NCI-H524 (cell line): ENCODE measurements at places on chromosomes 11 and 22.

- DNase-seq, result no peak
Measured at GRCh38 chr11:7898666-7899283, 32.3 kb downstream of the OR10A6 start.

GRCh38 chr11:6474806-6475500 is 1.2 kb upstream of the TRIM3 start:
- no peak for DNase-seq

DNA sequence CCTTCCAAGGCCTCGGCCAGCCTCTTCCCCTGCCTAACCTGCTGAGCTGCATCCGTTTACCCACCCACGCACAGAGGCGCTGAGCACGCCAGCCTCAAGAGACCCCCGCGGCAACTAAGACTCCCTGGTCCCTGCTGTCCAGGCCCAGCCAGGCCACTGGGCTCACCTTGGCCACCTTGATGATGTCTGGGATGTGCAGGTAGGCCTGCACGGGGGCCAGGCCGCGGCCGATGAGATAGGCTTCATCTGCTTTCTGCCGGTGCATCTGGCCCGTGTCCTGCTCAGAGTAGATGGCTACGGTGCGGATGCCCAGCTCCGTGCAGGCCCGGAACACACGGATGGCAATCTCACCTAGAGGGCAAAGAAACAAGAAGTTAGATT is 14.6 kb downstream of the LRFN4 start:
- no peak for DNase-seq

- no peak for DNase-seq
Measured at GRCh38 chr11:114290503-114291235, 5.5 kb upstream of the NNMT start.

DNA sequence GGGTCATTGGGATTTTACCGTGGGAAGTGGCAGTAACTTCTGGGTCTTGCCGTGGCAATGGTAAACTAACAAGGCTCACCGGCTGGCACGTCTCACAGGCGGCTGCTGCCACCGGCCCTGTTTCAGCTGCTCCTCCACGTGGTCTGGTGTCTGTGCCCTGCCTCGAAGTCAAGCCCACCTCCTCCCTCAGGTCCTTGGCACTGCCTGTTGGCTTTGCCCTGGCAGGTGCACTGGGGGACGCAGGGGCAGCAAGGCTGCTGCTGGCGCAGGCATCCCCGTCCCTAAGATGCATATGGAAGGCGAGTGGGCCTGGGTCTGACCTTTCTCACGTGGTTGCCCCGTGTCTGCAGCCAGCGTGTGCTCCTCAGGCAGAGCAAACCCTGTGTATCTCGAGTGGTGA is 783.6 kb downstream of the BRD1 start:
- no peak for DNase-seq

GRCh38 chr11:46264976-46265375 is 12.5 kb upstream of the CREB3L1 start:
- no peak for DNase-seq

DNA sequence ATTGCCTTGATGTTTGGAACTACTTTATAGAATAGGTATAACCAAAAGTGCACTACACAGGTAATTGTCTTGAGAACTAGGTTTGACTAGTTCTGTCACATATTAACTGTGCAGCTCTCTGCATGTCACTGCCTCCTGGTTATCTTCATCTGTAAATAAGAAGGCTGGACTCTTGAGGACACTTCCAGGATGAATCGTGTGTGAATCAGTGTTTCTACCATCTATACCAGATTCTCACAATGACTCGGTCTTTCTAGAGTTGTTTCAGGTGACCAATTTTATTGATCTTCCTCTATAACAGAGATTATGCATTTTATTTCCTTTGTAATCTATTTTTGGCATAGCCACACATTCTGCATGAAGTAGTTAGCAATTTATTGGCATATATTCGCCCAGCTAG is 1181.0 kb upstream of the TENM4 start:
- DNase-seq, result no peak

DNA sequence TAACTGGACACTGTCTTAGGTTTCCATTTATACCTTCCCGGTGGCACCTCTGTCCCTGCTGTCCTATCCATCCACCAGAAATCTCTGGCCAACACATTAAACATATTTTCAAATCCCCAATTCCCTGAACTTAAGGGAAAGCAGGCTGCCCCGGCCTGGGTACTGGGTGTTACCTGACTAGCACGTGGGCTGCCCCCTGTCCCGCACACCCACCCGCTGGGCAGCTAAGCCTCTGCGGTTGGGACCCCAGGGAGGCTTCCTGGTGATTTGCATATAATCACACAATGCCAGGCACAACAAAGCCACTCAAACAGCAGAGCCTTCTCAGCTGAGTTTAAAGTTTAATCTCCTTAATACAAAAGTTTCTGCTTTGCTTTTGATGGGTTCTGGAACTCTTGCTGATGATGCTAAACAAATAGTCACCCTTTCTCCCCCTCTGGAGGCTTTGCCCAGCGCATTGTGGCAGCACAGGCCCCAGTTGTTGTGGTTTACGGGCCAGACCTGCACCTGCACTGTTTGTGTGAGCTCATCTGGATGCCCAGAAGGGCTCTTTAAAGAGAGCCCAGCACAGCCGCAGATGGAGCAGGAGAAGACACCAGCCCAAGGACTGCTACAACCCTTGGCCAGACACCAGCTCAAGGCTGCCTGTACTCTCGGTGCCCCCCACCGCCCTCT is 59.9 kb upstream of the POU2AF1 start:
- no peak for DNase-seq

DNA sequence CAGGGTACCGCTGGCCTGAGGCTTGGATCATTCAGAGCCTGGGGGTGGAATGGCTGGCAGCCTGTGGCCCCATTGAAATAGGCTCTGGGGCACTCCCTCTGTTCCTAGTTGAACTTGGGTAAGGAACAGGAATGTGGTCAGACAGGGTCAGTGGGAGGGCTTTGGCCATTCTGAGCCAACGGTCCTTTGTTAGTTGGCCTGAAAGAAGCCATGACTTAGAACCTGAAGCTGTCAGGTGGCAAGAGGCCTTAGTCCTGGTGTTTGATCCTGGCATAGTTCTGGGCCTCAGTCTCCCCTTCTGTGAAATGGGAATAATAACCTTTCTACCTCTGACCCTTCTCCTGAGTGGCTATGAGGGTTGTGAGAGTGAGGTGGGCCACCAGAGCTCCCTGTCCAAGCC is 8.3 kb downstream of the PGAP2 start:
- DNase-seq, result no peak

GRCh38 chr11:1017269-1018005 is 19.1 kb downstream of the MUC6 start:
- no peak for DNase-seq

GRCh38 chr11:12862696-12863469 is 146.2 kb upstream of the RASSF10 start:
- peak; percentile 82 for DNase-seq

DNA sequence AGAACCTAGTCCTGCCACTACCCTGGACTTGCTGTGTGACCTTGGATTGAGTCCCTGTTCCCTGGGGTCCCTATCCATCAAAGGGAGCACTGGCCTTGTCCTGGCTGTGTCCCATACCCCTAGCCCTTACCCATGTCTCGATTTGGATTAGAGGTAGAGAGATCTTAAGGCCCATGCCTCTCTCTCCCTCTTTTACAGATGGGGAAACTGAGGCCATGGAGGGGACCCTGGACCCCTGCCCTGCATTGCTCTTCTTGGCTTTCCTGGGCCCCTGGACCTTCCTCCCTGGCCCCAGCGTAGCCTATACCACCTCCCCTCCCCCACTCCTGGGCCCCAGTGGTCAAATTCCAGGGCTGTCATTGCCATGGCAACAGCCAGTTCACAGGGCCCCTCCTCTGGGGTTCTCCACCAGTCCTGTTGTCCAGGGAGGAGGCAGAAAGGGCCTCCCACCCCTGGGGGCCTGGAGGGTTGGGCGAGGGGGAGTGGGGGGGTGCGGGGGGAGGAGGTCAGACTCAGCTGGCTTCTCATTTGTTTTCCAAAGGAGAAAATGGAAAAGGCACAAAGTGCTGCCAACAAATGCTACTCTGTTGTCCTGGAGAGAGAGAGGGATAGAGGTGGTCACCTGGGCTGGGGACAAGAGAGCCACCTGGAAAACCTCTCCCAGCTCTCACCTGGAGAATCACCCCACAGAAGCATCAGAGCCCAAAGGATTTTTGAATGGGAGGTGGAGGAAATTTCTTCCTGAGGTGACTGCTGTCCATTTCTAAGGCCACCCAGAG is 23.3 kb downstream of the ARHGEF17 start:
- DNase-seq, result no peak

DNA sequence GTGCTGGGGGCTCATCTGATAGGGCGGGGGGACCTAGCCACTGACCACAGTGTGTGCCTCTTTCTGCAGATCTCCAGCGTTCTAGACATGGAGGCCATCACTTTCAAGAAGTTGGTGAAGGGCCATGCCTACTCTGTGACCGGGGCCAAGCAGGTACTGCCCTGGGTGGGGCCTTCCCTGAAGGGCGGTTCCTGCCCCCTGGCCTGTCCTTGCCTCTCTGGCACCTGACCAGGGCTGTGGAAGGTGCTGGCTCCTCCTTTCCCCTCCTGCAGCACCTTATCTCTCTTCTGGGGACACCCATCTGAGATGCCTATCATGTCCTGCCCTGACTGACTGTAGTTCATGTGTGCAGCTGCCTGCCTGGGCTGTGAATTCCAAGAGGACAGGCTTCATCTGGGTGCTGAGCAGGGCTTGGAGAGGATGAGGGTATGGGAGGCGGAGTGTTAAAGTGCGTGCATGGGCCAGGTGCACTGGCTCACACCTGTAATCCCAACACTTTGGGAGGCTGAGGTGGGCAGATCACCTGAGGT is 5.5 kb downstream of the CAPN1 start:
- no peak for DNase-seq

GRCh38 chr22:49789289-49790141 is 38.2 kb downstream of the BRD1 start:
- no peak for DNase-seq

DNA sequence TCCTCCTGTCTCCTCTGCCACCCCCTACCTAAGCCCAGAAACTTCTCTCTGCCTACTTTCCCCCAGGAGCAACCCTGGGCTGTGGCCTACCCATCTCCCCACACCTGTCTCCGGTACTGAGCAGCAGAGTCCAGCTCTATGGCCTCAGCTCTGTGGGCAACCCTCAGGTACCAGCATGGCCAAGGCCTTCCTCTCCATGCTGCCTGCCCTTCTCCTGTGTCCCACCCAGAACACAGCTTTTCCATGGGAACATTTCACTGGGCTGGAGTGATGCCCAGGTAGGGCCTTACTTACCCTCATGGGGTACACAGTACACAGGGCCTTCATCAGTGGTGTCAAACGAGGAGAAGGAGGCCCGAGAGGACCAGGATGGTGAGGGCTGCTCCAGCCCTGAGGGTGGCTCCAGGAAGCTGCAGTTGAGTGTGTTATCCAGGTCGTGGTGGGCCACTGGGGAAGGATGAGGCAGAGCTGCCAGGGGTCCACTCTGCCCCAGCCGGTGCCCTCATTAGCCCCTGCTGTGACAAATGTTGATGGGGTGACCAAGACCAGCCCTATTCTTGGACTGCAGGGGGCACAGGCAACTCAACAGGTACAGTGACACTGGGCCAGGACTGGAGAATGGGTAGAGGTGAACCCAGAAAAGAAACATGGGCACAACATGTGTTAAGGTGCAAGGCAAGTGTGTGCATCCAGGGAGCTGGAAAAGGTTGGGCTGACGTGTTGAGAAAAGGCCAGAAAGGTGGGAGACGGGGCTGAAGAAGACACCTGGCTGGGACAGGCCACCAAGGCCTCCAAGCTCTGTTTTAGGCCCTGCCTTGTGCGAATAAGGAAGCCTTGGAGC is 10.3 kb downstream of the SCARF2 start:
- DNase-seq, result no peak

DNA sequence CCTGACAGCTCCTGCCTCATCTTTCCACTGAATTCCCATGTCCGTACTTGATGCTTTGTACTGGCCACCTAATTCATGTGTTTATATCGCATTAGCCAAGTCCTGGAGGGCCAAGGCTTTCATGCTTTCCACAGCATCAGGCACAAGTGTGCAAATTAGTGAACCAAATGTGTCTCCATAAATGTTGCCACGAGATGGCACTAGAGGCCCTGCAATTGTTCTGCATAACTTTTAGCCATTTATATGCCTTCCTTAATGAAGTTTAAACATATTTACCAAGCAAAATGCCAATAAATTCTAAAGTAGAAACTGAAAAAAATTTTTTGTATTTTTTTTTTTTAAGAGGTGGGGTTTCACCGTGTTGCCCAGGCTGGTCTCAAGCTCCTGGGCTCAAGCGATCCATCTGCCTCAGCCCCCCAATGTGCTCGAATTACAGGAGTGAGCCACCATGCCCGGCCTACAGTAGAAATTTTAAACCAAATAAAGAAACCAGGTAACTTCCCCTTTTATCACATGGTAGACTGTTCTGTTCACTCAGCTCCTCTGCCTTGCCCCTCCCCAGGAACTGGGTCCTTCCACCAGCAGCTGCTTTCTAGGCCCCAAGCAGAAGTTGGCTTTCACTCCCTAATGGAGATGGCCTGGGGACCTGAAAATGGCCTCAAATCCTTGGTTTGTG is 20.8 kb upstream of the IL18BP start:
- DNase-seq, result no peak

- no peak for DNase-seq
Measured at GRCh38 chr11:134682577-134682976, 270.5 kb upstream of the B3GAT1 start.

DNA sequence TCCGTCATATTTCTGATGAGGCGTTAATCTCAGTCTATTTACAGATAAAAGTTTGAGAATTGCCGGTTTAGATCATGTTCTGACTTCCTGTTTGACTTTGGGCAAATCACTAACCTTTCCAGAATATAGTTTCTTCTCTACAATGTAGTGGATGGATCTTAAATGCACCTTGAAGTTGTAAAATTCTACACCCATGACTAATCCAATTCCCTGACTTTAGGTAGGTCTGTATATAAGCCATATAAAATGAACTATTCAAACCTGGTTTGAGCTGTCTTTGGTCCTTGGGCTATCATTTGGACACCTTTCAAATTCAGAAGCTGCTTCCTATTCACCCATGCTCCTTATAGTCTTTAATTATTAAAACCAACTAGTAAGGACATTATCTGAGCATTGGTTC is 52.2 kb upstream of the BLID start:
- no peak for DNase-seq

DNA sequence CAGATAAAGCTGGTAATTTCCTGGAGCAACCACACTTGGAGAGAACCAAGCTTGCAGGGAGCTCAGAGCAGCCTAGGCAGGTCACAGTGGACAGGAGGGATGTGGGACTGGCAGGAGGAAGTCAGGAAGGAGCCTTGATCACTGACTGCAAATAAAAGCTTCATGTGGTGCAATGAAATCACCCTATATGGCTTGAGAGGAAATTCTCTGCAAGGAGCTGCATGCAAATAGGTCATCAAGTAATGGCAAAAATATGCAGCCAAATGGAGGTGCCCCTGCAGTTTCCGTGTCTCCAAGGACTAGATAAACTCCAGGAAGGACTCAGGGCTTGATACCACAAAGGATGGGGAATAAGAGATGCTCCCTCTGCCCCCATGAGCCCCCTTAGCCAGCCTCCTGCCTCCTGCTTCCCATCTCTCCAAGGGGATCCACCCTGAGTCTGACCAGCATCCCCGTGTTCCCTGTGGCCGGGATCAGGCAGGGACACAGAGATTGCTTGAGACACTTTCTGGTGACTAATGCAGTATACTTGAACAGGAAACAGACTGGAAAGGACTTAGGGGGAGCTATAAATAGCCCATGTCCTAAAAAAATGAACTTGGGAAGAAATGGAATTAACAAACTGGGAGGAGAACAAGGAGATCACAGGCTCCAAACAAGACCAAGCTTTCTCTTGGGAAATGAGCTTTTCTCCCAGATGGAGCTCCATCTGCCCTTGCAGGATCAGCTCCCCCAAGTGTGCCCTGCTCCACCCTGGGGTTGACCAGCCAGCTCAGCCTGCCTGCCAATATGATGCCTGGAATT is 23.9 kb upstream of the MICAL2 start:
- DNase-seq, result peak; percentile 83
